ENCODE measurements at places on chromosomes 11 and 22.
A peak's percentile ranks its signal among the peaks of the same experiment; 100 is the strongest.

- no peak for DNase-seq
These were observed 14.4 kb downstream of the CDKN1C start for GRCh38 chr11:2870969-2871680.

GRCh38 chr11:117827521-117828511 is 3.3 kb upstream of the FXYD2 start:
- DNase-seq: peak; percentile 36

DNA sequence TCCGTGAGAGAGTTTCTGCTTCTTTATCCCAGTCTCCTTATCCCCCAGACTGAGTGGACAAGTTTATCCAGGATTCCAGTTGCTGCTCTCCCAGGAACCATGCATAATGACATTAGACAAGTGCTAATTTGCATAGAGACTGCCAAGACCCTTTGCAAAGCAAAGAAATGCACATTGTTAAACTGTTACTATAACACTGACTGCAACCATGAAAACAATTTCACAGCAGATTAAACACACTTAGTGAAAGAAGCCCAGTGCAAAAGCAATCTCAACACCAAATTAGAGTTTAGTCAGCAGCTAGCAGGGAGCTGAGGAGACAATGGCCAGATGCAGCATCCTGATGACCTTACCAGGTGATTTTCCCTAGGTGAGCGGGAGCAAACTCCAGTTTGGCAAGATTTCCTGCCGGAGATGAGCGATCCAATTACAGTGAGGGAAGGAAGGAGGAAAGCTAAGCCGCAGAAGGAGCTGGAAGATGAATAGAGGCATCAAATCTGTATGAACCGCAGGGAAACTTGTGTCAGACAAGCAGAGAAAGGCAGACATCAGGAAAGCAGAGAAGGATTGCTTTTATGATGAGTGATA is 273.8 kb upstream of the B3GAT1 start:
- no peak for DNase-seq

DNA sequence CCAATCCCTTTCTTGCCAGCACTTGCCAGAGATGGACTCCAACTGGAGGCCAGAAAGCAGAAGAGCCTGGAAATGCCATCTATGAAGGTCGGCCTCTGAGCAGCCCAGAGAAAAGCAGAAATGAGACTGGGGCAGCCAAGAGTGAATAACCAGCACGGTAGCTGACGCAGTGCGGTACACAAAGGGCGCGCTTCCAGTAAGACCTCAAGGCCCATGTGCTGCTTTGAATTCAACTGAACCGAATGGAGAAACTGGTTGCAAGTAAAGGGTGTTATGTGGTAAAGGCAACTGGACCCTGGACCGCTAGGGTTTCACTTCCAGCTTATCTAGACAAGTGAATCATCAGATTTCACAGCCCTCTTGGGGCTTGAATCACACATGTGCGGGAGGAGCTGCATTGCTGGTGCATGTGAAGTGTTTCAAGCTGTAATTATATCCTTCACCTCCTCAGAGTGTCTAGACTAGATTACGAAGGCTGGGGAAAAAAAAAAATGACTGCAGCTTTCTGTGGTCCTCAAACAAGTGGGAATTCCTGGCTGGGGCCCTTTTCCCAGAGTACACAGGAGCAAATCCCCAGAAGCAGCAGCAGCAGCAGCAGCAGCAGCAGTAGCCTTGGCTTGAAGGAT is 128.9 kb downstream of the CCDC34 start:
- no peak for DNase-seq

- no peak for DNase-seq
These were observed 37.3 kb upstream of the POU2AF1 start for GRCh38 chr11:111416231-111416960.

DNA sequence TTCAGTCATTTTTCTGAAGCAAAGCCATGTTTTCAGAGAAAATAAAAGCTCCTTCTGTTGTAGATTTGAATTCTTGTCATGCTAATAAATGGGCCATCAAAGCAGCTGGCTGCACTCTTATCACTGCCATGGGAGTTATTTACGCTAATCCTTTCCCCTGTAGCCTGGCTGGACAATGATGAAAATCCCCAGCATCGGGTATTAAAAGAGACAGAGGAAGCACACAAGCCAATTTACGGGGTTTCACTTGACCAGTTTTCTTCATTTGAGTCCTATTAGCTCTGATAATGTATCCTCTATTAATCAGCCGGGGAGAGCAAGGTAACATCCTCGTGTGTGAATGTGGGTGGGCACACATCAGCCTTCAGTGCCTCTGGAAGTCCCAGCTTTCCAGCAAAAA is 470.2 kb upstream of the API5 start:
- DNase-seq: no peak

- no peak for DNase-seq
These were observed 177.1 kb downstream of the LRRC4C start for GRCh38 chr11:41282395-41282794.

- DNase-seq: no peak
These were observed 24.1 kb upstream of the APOA1 start for GRCh38 chr11:116861539-116861938.

- no peak for DNase-seq
These were observed 702.9 kb downstream of the DLG2 start for GRCh38 chr11:84924154-84924692.

- no peak for DNase-seq
These were observed 332.8 kb upstream of the PLET1 start for GRCh38 chr11:112593440-112593839.

GRCh38 chr11:71247551-71248250 is 4.7 kb downstream of the SHANK2 start:
- DNase-seq: no peak

DNA sequence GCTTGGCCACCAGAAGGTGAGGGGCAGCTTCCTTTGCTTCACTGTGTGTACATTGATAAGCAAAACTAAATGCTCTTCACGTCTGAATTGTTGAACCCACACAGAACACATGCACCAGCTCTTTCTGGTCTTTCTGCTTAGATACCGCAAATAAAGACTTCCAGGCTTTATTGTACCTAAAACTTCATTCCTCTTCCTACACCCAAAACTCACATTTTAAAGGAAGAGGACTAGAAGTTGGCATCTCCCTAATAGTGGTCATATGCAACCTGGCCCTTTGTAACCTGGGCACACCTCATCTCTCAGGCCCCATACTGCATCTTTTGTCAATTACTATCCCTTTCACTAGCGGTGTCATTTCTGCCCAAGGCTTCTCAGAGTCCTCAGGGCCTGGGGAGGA is 5.9 kb downstream of the SLC17A6 start:
- no peak for DNase-seq

GRCh38 chr22:45343143-45343542 is 33.4 kb downstream of the FAM118A start:
- no peak for DNase-seq

- no peak for DNase-seq
These were observed 14.4 kb upstream of the UPK3A start for GRCh38 chr22:45270095-45271020.

GRCh38 chr22:26055693-26056092 is 113.6 kb upstream of the SEZ6L start:
- DNase-seq: no peak

- DNase-seq: no peak
These were observed 123.4 kb downstream of the CSNK2A3 start for GRCh38 chr11:11229647-11230046.

GRCh38 chr11:16402654-16403447 is 46.5 kb upstream of the SOX6 start:
- no peak for DNase-seq

DNA sequence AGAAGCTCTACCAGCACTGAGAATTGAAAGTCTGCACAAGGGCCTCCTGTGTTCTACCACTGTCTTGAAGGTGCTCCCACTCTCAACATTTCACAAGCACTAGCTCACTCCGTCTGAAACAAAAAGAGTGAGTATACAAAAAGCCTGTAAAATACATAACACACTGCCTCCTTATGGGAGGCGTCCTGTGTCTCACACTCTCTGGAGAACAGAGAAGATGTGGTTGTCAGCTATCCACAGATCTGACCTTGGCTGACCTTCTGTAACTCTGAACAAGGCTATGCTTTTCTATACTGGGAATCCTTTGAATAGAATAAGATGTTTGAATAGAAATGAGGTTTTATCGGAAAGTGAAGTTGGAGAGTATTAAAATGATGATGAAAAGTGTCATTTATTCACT is 171.3 kb upstream of the TMEM45B start:
- no peak for DNase-seq

- peak; percentile 1 for DNase-seq
These were observed 49.7 kb downstream of the RPL27A start for GRCh38 chr11:8732324-8732670.

DNA sequence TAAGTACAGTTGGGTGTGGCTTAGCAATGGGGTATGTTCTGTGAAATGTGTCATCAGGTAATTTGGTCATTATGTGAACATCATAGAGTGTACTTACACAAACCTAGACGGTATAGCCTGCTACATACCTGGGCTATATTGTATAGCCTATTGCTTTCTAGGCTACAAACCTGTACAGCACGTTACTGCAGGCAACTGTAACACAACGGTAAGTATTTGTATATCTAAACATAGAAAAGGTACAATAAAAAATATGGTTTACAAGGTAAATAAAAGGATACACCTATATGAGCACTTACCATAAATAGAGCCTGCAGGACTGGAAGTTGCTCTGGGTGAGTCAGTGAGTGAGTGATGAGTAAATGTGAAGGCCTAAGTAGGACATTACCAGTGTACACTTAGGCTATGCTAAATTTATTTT is 73.1 kb upstream of the GDPD4 start:
- no peak for DNase-seq

Measured in CD4-positive, alpha-beta T cell treated with Interleukin-4 for 1 hour (primary cell).